ENCODE measurements at places on chromosomes 6 and 20. TPM values are rescaled to one million over a fixed set of nuclear protein-coding genes. Genes with fewer than 3 reads are reported as not detected.
A peak's percentile ranks its signal among the peaks of the same experiment; 100 is the strongest.

PCMTD2 gene
- 56.3 TPM for total RNA-seq

GJA1 gene
- not detected for total RNA-seq

SLC35D3 gene
- total RNA-seq: not detected

MRAP2 gene
- not detected for total RNA-seq

DNA sequence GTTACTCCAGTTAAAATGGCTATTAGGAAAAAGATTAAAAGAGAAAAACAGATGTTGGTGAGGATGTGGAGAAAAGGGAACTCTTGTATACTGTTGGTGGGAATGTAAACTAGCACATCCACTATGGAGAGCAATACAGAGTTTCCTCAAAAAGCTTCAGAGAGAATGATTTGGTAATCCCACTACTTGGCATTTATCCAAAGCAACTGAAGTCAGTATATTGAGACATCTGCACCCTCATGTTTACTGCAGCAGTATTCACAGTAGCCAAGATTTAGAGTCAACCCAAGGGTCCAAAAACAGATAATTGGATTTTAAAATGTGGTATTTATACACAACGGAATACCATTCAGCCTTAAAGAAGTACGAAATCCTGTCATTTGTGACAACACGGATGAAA lies 469.5 kb downstream of the QKI start:
- DNase-seq: no peak

DNA sequence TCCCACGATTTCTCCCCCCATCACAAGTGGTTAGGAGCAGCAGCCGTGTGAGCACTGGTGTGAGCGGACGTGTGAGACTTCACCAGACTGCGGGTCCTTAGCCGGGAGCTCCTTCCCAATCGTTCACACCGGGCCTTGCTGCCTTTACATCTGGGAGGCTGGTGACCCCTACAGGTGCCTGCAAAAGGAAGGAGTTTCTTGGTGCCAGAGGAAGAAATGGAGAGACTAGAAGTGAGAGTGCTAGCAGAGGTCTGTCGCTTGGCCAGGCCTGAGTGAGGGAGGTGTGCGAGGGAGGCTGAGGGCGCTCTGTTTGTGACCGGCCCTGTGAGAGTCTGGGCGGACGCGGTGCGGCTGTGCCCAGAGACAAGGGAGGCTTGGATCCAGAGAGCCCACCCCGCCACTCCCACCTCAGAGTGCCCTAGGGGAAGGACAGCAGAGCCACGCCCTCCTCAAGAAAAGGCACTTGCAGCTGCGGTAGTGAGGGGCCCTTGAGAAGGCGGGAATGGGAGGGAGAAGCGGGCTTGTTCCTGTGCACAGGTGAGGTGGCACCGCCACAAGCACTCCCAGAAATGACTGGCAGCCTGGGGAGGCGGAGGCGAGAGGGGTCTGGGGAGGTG lies 10.0 kb upstream of the ARMC2 start:
- peak; percentile 48 for DNase-seq

GRCh38 chr6:101554231-101554630 lies 160.7 kb downstream of the GRIK2 start:
- DNase-seq: no peak

- DNase-seq: no peak
Measured at GRCh38 chr6:125519367-125519766, 217.6 kb upstream of the HDDC2 start.

- DNase-seq: no peak
Measured at GRCh38 chr6:155955038-155955437, 499.4 kb upstream of the NOX3 start.

DNA sequence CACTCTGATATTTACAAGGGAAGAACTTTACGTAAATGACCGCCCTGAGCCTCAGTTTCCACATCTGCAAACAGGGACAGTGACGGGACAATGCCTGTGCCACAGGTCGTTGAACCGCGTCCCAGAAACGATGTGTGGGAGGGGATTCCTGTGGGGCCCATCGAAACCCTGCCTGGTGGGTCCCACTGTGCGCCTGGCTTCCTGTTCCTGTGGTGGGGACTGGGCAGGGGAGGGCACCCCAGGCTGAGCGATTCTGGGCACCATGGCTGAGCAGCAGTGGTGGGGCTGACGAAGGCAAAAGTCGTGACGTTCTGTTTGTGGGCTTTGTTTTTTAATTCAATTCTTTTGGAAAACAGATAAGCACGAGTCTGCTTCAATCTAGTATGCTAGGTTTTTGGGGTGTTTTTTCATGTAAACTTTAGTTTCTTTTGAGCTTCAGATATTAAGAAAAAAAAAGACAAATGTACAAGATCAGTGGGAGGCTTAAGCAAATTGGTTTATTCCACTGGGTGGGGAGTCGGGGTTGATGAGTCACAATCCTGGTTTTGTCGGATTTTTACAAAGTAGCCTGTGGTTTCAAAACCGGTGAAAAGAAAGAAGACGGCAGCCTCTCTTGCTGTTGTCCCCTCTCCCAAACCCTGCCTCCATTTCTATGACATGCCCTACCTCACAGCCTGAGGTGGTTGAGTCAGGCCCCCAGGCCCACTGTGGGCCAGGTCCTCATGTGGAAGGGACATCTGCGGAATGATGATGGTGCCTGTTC lies 40.4 kb downstream of the GNAS-AS1 start:
- no peak for DNase-seq

GRCh38 chr6:114605656-114606055 lies 262.8 kb upstream of the HS3ST5 start:
- DNase-seq: no peak

GRCh38 chr20:3751305-3751674 lies 16.3 kb downstream of the ADISSP start:
- no peak for DNase-seq

DNA sequence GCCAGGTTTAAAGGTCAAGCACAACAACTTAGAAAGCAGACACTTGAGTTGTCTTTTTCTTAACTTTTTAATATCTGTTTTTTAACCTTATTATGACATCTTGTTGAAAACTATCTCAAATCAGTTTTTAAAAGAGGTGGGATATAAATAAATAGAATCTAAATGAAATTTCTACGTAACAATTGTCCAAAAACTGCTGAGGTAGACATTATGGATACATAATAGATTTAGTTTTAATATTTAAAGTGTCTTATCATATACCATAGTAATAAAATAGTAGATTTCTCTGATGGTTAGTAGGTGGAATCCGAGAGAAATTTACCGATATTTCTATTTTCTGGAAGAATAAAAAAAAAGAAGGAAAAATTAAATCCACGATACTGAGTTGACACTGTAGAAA lies 113.9 kb upstream of the MMS22L start:
- no peak for DNase-seq

- DNase-seq: no peak
Measured at GRCh38 chr6:56757588-56757984, 114.9 kb upstream of the DST start.

DNA sequence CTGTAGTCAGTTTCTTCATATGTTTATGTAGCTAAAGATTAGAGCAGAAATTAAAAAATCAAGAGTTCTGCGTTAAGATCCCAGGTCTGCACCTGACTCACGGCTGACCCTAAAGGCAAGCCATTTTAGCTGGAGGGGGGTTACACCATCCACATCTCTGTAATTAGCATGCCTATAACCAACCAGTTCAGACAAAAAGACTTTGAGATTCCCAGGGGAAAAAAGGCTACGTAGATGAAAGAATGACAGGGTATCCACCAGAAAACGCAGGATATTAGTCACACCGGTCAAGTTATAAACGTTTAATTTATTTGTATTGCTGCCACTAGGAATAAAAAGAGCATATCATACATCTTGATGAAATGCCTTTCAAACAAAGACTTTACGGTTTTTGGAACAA lies 299.1 kb downstream of the FOXC1 start:
- no peak for DNase-seq

Data from CD8-positive, alpha-beta T cell (primary cell).